ENCODE measurements at places on chromosomes 1 and 21.

DNA sequence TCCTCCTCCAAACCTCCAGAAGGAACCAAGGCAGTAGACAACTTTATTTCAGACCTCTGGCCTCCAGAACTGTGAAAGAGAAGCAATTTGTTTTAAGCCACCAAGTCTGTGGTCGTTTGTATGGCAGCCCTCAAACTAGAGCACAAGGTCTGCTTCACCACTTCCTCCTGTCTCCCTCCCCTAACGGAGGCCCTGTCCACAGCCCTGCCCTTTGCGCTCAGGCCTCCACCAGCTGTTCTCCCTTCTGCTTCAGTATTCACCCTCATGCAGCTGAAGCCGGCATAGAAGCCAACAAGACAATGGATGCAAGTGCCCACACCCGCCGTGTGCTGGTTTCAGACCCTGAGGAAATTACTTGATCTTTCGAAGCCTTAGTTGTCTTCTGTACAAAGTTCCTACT lies 364.1 kb downstream of the HHAT start:
- DNase-seq = no peak

DNA sequence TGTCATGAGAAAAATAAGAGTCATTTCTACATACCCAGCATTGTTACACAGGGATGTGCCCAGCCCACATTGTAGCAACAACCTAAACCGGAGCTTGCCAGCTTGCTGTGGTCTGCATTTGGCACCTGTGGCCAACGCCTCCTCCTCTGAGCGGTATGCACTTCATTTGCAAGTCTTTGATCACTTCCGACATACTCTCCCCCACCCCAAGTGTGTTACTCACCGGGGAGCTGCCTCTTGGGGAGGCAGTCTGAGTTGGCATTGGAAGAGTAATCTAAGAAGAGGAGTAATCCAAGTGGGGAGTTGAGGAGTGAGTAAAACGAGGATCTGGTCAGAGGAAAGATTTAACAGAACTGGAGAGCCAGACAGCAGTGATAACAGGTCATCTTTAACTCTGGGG lies 3.8 kb downstream of the BCL9 start:
- DNase-seq = peak; percentile 67

DNA sequence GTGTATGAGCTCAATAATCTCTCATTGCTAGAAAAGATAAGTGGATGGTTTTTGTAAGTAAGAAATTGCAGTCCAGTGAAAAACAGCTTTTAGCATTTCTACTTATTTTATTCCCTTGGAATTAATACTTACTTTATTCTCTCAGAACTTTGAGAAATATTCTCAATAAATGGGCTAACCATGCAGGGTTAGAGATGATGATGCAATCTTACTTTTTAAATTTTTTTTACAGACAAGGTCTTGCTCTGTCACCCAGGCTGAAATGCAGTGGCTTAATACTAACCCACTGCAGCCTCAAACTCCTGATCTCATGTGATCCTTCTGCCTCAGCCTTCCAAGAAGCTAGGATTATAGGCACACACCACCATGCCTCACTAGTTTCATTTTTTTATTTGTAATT lies 440.8 kb upstream of the ZP4 start:
- DNase-seq = no peak

- DNase-seq = no peak
Measured at GRCh38 chr1:201377611-201378092, at the start of gene TNNT2. TNNT2 (minus strand) TSS chr1:201377680; CDS start chr1:201373254, 4,426 bp downstream.

DNA sequence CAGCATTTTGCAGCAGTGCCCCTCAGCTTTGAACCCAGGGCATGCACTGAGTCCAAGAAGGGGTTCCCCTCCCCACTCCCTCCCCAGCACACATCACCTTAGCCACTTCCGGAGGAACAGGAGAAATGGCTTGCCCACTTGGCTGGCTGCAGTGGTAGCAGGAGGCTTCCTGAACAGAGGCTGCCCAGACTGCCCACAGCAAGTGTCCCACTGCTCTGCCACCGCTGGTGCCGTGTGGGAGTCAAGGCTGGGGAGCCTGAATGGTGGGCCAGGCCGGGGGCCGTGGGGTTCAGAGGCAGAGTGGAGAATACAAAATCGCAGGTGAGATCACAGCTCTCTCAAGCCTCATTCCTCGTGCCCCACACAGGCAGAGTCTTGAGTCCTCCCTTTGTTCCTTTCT lies 34.5 kb downstream of the CD247 start:
- DNase-seq = no peak

DNA sequence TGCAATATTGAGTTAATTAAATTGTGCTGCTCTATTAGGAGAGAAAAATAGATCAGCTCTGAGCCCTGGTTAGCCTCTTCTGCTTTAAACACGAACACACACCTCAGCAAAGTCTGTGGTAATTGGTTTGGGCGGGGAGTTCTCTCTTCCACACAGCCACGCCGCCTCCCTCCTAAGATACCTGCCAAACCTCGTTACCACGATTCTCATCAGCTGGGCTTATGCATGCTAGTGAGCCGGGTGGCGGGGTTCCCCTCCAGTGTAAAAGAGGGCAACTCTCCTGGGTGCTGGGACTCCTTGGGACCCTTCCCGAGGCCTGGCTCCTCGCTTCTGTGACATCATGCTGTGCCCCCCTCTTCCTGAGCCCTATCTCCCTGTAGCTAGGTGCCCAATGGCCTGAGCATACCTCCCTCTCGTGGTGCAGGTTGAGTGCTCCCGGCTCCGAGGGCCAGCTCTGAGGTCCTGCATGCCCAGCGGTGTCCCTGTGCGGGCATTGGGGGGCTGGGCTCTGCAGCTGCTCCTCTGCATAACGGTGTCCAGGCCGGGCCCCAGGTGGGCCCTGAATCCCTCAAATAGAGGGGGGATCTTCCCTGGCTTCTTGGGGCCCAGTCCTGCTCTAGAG lies 182.9 kb downstream of the PRDM16 start:
- no peak for DNase-seq

DNA sequence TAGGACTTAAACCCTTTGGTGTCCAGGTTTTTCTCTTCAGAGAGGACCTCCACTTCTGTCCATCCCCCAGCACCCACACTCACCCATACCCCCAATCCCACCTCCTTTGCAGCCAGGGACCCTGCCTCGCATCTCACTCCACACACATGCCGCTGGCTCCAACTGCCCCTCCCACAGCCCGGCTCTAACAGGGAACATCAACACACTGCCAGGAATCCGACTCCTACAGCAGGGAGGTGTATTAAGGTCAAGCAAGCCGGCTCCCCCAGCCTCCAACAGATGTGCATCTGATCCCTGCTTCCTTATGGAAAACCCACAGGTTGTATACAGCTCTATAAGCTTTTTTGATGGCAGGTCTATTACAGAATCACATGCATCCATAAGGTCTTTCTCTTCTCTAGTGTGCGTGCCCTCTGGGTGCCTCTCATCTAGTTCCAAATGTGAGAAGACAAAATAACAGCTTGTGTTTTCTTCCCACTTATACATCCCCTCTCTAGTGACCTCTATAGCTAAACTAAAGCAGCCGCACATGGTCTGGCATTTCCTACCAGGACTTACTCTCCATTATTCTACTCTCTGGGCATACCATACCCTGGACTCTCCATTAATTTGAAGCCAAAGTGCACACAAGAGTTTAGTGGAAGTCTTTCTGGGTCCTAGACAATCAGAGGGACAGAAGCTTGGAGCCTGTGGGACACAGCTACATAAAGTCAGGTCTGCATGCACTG lies 16.3 kb downstream of the PIK3C2B start:
- no peak for DNase-seq

DNA sequence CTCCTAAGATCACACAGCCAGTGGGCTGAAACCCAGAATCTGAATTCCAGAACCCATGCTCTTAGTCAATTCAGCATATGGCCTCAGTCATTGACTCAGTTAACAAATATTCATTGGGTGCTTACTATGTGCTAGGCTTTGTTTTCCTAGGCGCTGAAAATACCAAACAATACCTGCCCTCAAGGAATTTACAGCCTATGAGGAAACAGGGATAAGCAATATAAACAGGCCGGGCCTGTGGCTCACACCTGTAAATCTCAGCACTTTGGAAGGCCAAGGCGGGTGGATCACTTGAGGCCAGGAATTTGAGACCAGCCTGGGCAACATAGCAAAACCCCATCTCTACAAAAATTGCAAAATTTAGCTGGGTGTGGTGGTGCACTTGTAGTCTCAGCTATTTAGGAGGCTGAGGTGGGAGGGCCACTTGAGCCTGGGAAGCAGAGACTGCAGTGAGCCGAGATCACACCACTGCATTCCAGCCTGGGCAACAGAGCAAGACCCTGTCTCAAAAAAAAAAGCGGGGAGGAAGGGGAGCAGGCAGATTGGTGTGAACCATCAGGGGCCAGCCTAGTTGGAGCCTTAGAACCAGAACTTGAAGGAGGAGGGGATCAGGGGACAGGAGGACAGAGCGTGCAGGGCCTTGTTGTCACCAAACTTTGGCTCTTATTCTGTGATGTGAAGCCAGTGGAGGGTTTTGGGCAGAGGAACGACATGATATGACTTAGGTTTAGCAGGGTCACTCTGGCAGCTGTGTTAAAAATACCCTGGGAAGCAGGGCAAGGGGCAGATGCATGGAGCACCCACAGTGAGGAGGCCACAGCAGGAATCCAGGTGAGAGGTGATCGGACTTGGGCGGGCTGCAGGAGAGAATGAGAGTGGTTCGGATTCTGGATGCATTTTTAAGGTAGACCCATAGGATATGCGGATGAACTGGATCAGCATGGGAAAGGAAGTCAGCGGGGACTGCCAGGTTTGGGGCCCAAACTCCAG lies 5.8 kb downstream of the TINAGL1 start:
- no peak for DNase-seq

DNA sequence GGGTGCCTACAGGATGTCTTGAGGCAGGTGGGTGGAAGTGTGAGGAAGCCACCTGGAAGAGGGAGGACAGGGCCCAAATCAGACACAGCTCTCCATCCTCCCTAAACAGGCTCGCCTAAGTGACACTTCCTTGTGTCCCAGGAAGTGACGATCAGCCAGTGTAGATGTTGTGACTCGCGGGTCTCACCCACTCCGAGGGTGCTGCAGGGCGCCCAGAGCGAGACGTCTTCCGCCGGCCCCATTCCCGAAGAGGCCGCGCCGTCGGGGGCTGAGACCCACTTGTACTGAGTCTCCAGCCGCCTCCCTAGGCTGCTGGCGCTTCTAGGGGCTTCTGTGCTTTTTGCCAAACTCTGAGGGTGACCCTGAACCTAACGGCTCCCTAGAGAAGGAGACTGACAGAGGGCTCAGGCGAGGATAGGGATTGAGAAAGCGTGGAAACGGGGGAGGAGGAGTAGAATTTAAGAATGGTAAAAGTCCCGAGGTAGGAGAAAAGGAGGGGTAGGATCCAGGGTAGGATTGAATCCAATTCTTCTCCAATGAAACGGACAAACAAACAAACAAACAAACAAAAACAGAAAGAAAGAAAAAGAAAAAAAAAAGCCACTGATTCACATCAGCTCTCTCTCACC lies 543 bp upstream of the MARK1 start:
- no peak for DNase-seq

- no peak for DNase-seq
Measured at GRCh38 chr1:58033311-58033710, 513.2 kb downstream of the OMA1 start.

GRCh38 chr1:226409392-226409791 lies 1.5 kb upstream of the PARP1 start:
- DNase-seq = no peak

- DNase-seq = no peak
Measured at GRCh38 chr1:236886199-236886598, 91.1 kb downstream of the MTR start.
